ENCODE measurements at places on chromosomes 12 and 14. TPM values are rescaled to one million over a fixed set of nuclear protein-coding genes. Genes with fewer than 3 reads are reported as not detected.

The FBLN5 gene
- total RNA-seq, result 0.28 TPM

The KRT79 gene
- total RNA-seq, result not detected

The MYO1H gene
- total RNA-seq, result not detected

The EPYC gene
- not detected for total RNA-seq
